Coronary artery (tissue), 2 donors: ENCODE measurements at places on chromosomes 16 and 17.

- DNase-seq, result no peak
These were observed 266.4 kb downstream of the MRTFB start for GRCh38 chr16:14337303-14338191.

DNA sequence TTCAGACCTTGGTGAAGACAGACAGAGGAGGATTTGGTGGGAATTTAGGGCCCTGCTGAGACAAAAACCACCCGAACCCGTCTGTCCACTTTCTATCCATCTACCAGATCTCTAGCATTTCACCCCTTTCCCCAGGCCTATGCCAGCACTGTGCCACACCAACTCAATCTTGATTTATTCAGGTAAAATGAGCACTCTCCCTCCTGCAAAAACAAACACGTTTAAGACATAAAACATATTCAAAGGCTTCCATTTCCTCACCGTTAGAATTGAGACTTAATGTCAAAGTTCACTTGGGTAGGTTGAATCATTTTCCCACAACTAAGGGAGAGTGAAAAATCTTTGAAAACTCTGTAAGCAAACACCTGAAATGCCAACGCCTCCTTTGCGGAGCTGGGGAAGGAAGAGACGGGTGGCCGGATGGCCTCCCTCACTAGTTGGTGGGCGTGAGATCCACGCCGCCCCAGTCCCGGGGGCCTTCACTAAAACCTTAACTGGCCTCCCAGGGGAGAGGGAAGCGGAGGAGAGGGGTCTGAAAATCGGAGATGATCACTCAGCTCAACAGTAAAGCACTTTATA, 862 bp downstream of the DCAKD start:
- no peak for DNase-seq

- DNase-seq, result no peak
These were observed 156.8 kb upstream of the TNRC6C start for GRCh38 chr17:77801545-77802332.

DNA sequence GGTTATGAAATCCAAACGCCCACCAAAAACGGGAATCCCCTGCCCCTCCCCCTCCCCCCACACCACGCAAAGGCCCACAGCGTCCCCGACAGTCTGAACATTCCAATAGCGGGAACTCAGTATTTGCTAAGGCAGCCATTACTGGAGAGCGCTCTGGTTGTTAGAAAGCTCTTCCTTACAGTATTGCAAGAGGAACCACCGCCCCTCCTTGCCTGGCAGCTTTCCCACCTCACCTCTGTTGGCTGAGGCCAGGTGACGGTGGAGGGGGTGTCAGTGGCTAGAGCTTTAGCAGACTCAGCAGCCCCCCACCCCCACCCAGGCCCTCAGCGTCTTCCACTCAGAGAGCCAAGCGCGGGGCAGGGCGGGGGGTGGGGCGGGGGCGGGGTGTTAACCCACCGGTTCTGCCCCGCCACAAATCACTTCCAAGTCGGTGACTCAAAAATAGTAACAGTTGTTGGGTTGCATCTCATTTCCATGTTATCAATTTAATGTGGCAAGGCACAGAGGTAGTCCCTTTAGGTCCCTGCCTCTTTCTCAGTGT, 2.2 kb upstream of the PLEKHH3 start:
- no peak for DNase-seq

- DNase-seq, result no peak
These were observed 166.4 kb upstream of the AXIN2 start for GRCh38 chr17:65727832-65728231.

GRCh38 chr17:21286066-21286770, 1.7 kb downstream of the MAP2K3 start:
- DNase-seq, result peak; percentile 98

DNA sequence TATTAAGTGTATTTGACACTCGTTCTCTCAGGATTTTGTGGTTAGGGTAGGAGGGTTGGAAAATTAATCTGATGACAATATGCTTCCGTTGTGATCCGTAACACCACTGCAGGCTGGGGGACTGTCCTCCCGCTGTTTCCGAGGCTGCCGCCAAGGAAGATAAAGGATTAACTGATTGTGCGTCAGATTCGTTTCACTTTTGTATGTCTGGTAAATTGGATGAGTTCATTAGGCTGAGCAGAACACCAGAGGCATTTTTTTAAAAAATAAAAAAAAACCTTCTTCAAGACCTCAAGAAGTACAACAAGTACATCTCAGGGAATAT, 486.7 kb upstream of the SALL1 start:
- DNase-seq, result no peak

GRCh38 chr17:16297367-16298139, 55.7 kb downstream of the CENPV start:
- no peak for DNase-seq

DNA sequence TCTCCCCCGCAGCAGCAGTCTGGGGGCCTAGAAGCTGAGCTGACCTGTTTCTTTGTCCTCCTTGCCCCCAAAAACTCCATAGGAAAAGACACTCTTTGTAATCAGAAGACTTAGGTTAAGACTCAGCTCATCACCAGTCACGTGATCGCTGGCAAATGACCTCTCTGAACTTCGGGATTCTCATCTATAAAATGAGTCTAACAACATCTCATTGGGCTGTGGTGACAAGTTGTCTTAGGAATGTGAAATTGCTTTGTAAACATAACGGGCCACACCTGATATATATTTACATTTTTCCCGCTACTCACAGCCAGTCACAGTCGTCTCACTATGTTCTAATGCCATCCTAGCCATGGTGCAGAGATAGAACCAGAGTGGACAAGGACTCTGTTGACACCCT, 86.0 kb upstream of the LHX1 start:
- no peak for DNase-seq

DNA sequence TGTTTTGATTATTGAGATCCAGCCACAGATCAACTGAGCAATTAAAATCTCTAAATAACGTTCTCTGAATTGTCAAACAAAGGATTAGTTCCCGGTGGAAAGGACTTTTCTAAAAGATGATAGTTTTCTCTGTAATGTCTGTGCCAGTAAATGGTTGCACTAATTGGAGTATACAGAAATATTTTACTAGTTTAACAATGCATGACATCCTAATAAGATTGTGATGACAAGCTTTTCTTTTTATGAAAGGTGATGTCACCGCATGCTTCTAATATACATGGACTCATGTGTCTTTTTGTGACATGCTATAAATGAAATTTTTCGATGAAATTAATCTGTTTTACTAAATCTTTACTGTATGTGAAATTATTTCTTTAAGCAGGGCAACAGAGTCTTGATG, 211.1 kb downstream of the IRX3 start:
- no peak for DNase-seq

DNA sequence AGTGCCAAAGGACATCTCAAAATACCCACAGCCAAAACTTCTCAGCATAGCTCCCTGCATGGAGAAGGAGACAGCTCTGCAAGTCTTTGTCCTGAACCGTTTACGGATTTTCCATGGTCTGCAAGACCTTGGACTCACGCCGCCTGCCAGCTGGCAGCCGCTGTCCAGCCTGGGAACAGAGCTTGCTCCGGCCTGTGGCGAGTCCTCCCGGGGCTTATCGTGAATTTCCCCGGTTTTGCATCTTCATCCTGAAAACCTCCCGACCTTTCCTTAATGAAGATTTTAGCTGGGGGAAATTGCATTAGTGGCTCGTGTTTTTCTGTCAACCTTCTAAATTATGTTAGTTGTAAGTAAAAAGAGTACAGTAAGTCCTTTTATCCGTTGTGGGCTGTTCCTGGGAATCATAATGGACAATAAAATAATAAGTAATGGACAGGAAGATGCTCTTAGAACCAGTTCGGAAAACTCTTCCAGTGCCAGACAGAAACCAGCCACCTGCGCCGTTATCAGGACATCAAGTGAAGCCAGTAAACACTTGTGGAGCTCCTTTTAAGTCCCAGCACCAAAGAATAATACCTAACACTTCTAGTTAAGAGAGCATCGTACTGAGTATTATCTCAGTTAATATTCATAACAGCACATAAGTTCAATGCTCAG, 112.4 kb upstream of the NOL11 start:
- no peak for DNase-seq

- DNase-seq, result no peak
These were observed 23.6 kb downstream of the ABCA6 start for GRCh38 chr17:69117855-69118784.

GRCh38 chr17:83109793-83110645, 30.6 kb downstream of the METRNL start:
- DNase-seq, result peak; percentile 98

DNA sequence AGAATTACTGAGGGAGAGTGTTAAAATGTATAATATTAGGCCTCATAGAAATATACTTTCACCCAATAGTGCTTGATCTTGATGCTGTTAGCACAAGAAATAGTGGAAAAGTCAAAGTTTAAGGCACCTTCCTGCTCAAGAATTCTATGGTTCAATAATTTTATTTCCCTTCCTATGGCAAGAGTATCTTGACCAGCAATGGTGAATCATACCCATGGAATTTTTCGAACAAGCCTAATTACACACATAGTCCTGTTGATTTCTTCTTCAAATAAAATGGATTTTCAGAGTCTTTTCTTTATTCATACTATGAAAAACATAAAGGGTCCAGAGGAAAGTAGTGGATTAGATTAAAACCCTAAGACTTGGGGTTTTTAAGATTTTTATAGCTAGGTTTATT, 810.6 kb downstream of the CDH11 start:
- DNase-seq, result no peak

GRCh38 chr17:71441098-71441497, 679.7 kb upstream of the SOX9 start:
- no peak for DNase-seq

GRCh38 chr16:49094471-49094870, 187.2 kb downstream of the CBLN1 start:
- DNase-seq, result no peak

DNA sequence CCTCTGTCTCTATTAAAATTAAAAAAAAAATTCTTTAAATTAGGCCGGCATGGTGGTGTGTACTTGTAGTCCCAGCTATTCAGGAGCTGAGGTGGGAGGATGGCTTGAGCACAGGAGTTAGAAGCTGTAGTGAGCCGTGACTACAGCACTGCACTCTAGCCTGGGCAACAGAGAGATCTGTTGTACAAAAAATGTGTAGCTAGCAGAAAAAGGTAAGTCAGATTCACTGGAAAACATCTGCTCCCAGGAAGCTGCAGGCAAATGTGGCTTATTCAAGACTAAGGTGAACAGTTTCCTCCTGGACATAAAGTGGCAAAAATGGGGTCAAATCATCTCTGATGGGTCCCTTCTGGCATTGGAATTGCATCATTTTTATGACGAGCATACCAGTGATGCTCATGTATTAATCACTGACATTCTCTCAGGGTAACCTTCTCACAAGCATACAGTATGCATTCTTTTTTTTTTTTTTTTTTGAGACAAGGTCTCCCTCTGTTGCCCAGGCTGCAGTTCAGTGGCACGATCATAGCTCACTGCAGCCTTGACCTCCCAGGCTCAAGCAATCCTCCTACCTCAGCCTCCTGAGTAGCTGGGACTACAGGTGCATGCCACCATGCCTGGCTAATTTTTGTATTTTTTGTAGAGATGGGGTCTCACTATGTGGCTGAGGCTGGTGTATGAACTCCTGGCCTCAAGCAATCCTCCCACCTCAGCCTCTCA, 48.7 kb downstream of the CPPED1 start:
- no peak for DNase-seq

- DNase-seq, result no peak
These were observed 62.5 kb downstream of the ERCC4 start for GRCh38 chr16:13982451-13982850.

GRCh38 chr16:63298993-63299392, 1262.8 kb upstream of the CDH8 start:
- no peak for DNase-seq

GRCh38 chr16:17396762-17397498, 73.8 kb downstream of the XYLT1 start:
- DNase-seq, result no peak

- no peak for DNase-seq
These were observed 10.3 kb downstream of the CSF3 start for GRCh38 chr17:40025559-40025958.

DNA sequence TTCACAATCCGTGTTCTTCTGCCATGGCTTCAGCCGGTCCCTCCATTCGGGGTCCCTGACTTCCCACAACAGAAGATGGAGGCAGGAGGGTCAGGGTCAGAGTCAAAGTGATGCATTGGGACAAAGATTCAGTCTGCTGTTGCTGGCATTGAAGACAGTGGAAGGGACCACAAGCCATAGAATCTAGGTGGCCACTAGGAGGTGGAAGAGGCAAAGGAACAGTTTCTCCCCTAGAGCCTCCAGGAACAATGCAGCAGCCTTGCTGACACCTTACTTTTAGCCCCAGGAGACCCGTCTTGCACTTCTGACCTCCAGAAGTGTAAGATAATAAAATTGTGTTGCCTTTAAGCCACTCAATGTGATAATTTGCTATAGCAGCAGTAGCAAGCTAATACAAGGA, 55.9 kb downstream of the MFSD11 start:
- no peak for DNase-seq

- no peak for DNase-seq
These were observed 39.1 kb downstream of the GAN start for GRCh38 chr16:81353895-81354294.

GRCh38 chr17:9331279-9332131, 244.1 kb downstream of the STX8 start:
- no peak for DNase-seq

DNA sequence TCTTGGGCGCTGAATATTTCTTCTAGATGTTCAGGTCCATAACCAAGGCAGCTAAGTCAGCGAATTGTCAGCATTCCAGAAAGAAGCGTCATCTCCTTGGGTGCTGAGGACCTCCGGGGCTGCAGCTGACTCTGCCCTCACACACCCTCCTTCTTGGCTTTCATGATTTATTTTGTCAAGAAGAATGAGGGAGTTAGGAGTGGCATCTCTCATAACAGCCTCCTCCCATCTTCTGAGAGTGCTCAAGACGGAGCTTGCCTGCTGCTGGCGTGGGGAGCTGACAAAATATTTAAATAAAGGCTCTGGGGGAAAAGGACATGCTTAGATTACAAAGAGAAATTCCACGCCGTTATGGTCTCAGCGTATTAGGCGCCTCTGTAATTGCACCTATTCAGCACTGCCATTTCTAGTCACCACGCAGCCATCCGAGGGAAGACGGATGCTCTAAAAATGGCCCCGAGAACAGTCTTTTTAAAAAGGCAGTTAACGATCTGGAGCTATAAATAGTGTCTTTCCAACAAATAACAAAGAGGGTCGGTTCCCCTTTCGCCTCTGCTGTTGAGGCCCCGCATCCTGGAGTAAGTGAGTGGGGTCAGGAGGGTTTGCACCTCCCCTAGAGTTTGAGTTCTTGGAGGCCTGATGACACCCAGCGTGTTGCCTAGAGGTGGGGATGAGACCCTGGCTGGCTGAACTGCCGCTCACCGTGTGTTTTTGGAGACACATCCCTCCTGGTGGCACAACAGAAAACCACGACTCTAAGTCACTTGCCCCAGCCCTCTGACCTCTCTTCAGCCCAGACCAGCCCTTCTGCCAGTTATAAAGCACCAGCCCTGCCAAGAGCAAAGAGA, 187.0 kb downstream of the CCDC182 start:
- no peak for DNase-seq
